ENCODE measurements at places on chromosomes 5 and 9. TPM values are rescaled to one million over a fixed set of nuclear protein-coding genes. Genes with fewer than 3 reads are reported as not detected.

DNA sequence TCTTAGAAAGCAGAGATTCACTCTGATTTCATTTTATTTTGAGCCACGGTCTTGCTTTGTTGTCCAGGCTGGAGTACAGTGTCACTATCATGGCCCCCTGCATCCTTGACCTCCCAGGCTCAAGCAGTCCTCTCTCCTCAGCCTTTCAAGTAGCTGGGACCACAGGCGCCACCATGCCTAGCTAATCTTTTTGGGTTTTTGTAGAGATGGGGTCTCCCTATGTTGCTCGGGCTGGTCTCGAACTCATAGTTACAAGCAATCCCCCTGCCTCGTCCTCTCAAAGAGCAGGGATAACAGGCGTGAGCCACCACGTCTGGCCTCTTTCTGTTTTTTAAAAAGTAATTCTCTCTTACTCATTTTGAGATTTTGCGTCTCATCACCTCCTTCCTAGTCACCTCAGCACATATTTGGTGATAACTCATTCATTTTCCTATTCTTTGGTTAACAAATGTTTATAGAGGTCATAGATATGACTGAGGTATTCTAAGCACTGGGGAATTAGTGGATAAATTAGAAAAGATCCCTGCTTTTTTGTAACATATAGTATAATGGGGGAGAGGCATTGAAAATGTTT, 10.8 kb upstream of the DCP2 start:
- DNase-seq, result no peak

Gene FBLL1
- 0.11 TPM for total RNA-seq

- DNase-seq, result no peak
Observed at GRCh38 chr5:109695005-109695926, 5.5 kb downstream of the MAN2A1 start.

Gene SLC25A2
- total RNA-seq, result 1.8 TPM

DNA sequence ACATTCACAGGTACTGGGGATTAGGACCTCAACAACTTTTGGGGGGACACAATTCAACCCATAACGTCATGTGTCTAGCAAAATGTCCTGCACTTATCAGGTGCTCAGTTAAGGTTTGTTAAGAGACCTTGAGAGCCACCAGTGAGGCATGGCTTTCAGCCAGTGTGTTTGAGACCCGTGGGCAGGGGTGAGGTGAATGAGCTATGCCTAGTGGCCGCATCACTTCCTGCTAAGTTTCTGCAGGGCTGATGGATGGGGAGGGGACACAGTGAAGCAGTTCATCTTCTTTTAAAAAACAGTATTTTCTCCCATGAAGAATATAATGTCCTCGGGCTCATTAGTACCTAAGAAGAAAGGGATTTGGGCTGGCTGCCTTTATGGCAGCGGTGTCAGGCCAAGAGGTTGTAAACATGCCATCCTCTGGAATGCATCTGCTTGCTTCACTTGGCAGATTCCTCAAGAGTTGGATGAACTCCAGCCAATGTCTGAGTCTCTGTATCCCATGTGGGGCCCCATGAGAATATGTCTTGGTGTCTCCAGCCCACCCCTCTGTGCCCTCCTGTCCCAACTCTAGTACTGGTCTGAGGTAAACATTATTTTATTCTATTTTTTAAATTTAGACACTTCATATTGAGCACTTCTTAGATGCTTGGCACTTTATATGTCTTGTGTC, 282.2 kb downstream of the CWC27 start:
- no peak for DNase-seq
